ENCODE measurements at places on chromosomes 1 and 21.
A peak's percentile ranks its signal among the peaks of the same experiment; 100 is the strongest.

DNA sequence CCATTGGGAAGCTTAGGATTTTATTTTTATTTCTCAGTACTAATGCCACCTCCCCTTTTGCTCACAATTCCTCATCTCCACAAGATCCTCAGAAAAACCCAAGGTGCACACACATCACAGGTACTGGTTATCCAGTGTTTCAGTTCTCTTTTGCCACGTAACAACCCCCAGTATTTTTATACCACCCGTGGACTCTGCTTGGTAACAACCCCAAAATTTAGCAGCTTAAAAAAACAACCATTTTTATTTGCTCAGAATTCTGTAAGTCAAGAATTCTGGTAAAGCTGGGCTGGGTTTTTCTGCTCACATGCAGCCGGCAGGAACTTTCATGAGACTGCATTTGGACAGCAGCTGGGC, 180.0 kb downstream of the KAZN start:
- no peak for DNase-seq

GRCh38 chr1:163897412-163898155, 575.8 kb downstream of the NUF2 start:
- DNase-seq, result no peak

DNA sequence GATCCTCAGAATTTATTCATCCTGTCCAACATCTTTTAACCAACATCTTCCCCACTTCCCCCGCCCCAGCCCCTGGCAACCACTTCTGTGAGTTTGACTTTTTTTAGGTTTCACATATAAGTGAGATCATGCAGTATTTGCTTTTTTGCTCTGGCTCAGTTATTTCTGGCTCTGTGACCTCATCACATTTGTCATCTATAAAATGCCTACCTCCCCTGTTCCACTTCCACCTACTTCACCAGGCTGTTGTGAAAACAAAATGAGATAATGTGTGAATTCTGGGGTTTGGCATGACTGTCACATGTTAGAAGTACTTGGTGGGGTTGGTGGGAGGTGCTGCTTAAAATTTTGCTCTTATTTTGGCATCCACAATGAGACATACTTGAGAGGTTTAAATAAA, 18.4 kb downstream of the HHAT start:
- DNase-seq, result no peak

GRCh38 chr1:202145068-202145743, 669 bp upstream of the ARL8A start:
- peak; percentile 74 for DNase-seq

DNA sequence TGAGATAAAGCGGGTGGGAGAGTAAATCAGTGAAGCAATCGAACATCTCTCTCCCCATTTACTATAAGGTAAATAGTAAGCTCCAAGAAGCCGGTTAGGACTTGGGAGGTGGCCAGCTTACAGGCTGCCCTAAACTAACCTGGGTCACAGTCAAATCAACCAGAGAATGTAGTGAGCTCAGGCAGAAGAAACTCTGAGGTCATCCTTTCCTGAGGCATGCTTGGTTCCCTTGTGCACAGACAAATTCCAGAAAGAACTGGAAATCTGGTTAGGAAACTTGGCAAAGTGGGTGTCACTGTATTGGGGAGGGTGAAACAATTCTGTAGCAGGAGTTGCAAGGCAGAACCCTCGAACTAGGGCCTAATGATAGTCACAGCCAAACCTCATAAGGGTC, 72.5 kb downstream of the NTMT2 start:
- no peak for DNase-seq

GRCh38 chr1:226009650-226010044, 10.5 kb upstream of the SDE2 start:
- no peak for DNase-seq

DNA sequence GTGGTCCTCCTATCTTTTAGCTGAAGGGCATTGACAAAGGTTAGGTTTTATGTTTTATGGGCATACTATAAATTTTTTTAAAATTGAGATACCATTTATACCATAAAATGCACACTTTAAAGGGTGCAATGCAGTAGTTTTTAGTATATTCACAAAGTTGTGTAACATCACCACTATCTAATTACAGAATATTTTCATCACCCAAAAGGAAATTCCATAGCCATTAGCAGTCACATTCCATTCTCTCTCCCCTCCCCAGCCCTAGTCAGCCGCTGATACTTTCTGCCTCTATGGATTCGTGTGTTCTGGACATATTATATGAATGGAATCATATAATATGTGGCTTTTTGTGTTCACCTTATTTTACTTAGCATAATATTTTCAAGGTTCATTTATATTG, 135.8 kb upstream of the B3GALT2 start:
- no peak for DNase-seq

DNA sequence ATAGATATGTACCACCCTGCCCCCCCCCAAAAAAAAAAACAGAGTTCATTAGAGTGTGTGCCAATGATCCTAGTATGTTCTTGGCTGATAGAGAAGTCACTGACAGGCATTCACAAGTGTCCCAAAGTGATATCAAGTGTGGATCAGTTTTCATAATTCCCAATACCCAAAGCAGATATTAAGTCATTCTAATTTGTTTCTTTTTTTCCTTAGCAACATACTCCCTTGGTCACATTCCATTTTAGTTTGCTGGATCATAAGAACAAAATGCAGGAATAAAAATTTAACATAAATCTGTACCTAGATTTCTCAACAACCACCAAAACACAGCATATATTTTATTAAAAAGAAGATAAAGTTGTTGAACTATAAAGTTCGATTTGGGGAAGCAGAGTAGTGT, 129.8 kb upstream of the PALMD start:
- DNase-seq, result no peak

- DNase-seq, result no peak
These were observed 1.7 kb downstream of the TRPM2 start for GRCh38 chr21:44354775-44355771.

DNA sequence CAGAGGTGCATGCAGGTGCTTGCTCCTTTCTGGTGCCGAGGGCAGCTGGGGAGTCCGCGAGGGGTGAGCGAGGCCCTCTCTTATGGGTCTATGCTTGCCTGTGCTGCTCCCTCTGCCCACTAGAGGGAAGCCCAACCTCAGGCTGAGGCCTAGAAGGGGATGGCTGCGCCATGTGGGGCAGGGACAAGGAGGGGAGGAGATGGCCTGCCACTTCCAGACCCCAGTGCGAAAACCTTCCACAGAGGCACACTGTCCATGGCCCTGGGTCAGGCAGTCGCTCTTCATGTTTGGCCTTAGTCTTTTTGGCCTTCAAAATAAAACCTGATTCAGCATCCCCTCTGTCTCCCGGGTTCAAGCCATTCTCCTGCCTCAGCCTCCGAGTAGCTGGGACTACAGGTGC, 14.0 kb downstream of the RHBG start:
- DNase-seq, result peak; percentile 86

GRCh38 chr1:228940526-228940925, 205.2 kb downstream of the RHOU start:
- DNase-seq, result no peak

DNA sequence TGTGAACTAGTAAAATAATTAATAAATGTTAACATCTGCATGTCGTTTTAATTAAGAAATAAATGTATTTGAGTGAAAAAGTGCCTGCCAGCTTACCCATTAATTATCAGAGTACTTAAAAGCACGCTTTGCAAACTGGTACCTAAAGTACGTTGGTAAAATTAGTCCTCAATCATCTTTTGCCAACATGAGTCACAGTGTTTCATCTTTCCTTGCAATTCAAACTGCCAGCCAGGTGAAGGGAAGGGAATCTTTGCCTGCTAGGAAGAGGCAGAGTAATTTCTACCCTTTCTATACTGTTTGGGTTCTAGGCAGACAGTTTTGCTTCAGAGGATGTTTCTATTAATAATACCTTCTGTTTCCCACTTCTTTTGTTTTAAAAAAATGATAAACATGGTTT, 57.2 kb upstream of the CNIH3 start:
- DNase-seq, result no peak

GRCh38 chr1:145795257-145795881, 28.5 kb downstream of the RNF115 start:
- DNase-seq, result no peak

DNA sequence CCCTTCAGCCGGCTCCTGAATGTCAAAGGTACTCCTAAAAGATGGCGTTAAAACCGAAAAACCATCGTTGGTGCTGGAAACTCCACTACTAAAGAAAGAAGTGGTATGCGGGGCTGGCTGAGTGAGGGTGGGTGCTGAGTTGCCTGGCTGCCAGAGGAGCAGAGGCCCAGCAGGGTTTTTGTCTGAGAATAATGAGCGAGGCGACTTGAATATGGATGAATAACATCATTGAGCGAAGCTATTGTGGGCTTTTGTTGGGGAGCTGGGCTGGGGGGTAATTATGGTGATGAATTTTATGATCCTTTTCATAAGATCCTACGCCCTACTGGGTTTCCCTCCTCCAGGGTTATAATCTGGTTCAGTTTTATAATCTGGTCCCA, 2.0 kb downstream of the PDPN start:
- DNase-seq, result no peak

- DNase-seq, result no peak
These were observed 357.9 kb upstream of the DUSP10 start for GRCh38 chr1:222099746-222100145.

DNA sequence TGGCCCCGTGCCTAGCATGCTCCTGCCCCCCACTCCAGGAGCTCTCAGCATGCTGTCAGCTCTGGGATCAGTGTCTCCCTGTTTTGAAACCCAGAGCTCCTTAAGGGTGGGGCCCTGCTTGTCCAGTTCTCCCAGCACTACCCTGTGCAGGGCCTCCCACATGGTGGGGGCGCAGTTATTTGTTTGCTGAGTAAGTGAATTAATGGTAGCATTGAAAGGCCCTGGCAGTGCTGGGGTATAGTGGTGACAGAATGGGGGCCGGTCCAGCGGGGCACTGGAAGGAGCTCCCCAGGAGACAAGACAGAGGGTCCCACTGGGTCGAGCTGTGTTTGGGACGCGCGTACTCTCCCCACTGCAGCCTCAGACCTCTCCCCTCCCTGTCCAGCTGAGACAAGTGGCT, 99.9 kb downstream of the NPHP4 start:
- DNase-seq, result no peak

DNA sequence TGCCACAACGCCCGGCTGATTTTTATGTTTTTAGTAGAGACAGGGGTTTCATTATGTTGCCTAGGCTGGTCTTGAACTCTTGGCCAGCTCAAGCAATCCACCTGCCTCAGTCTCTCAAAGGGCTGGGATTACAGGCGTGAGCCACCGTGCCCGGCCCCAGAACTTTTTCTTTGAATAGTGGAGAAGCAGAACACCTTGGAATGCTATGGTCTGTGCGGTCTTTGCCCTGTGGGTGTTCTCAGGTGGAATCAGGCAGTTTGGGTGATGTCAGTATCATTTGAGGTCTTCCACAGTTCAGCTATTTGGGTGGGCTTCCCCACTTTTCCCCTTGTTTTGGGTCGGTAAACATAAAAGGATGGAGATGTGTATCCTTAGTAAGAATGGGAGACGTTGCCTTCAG, 17.6 kb downstream of the CAMTA1 start:
- no peak for DNase-seq

DNA sequence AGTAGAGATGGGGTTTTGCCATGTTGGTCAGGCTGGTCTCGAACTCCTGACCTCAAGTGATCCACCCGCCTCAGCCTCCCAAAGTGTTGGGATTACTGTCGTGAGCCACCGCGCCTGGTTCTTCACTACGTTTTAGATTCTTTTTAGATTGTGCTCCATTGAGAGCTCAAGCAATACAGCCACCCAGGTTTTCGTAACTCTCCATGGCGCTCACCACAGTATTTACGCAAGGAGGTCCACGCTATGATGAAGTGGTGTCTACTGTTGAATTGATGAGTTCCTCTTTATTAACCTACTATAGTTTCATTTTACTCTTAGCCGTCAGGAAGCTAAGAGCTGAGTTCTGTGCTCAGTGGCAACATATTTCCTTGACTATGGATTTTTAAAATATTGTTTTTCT, 1.8 kb upstream of the KIF1B start:
- no peak for DNase-seq

- peak; percentile 87 for DNase-seq
These were observed 10.1 kb upstream of the LRRC71 start for GRCh38 chr1:156910309-156910782.

GRCh38 chr1:216750031-216750627, 26.9 kb upstream of the ESRRG start:
- DNase-seq, result no peak
